ENCODE measurements at places on chromosomes 6 and 20. TPM values are rescaled to one million over a fixed set of nuclear protein-coding genes. Genes with fewer than 3 reads are reported as not detected.

Gene PIM1
- 32.1 TPM for total RNA-seq

Gene FOXQ1
- total RNA-seq = 0.24 TPM

Gene LPA
- not detected for total RNA-seq

Gene AGPAT4
- total RNA-seq = 27.9 TPM

Gene CRISP3
- total RNA-seq = not detected

Gene TRIM38
- 6.8 TPM for total RNA-seq

Gene DACT2
- total RNA-seq = not detected

Gene PACSIN1
- 0.46 TPM for total RNA-seq

Gene PRKN
- 1.5 TPM for total RNA-seq

Gene ABT1
- total RNA-seq = 17.3 TPM

Gene FAM209A
- total RNA-seq = 0.32 TPM

Gene NAPB
- 10.2 TPM for total RNA-seq

Gene CST2
- 1.7 TPM for total RNA-seq

Gene RPN2
- 259 TPM for total RNA-seq

Gene PKIB
- 64.1 TPM for total RNA-seq

Gene NHLRC1
- not detected for total RNA-seq

Gene KHDC1L
- total RNA-seq = not detected

Gene BCL2L1
- total RNA-seq = 103 TPM

Gene MANEA
- total RNA-seq = 12.4 TPM

Gene XPO5
- total RNA-seq = 62.6 TPM

Gene CLVS2
- total RNA-seq = not detected

Gene ZNF831
- total RNA-seq = not detected

Gene XKR7
- 0.36 TPM for total RNA-seq

Gene CGAS
- 0.16 TPM for total RNA-seq

Gene ANGPT4
- total RNA-seq = 0.12 TPM

Gene FAM83C
- not detected for total RNA-seq

Gene RTEL1
- 15.6 TPM for total RNA-seq

Gene MCM8
- total RNA-seq = 5.0 TPM

Gene HSF2
- 9.2 TPM for total RNA-seq

Gene ID4
- 12.0 TPM for total RNA-seq

Gene CPNE5
- 0.29 TPM for total RNA-seq

Gene DOP1A
- 14.2 TPM for total RNA-seq

Gene BFSP1
- 4.2 TPM for total RNA-seq

Gene HUS1B
- total RNA-seq = 1.3 TPM

Gene LCA5
- total RNA-seq = 5.8 TPM

Gene PEX6
- total RNA-seq = 27.1 TPM

Gene SLC17A4
- not detected for total RNA-seq

Gene TUBB
- total RNA-seq = 887 TPM
